Activated T-helper 17 cell treated with anti-CD3 and anti-CD28 coated beads, Interleukin-2, amount 50 U/mL, for 72 hours (primary cell): ENCODE measurements at places on chromosomes 7 and 10.

DNA sequence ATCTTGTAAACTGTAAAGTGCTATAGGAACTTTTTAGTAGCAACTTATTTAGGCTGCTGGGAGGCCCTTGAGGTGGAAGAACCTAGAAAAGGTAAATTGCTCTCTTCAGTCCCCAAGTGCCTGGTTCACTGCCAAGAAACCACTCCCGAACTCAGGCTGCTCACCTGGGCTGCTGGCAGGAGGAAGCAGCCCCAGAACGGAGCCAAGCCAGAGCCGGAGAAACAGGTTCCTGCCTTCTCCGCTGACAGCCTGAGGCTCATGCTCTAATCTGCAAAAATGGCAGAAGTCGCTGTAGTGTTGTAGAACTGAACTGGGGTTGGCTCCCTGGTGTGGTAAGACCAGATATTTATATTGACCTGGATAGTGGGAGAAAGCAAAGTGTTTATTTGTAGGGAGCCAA is 136.0 kb downstream of the CUL2 start:
- H3K4me1 ChIP-seq, result no peaks in the 10 kb centered on the region
- H3K36me3 ChIP-seq, result no peaks in the 10 kb centered on the region
- ATAC-seq, result no peak
- no peak overlapping the region for H3K4me3 ChIP-seq
- no peaks in the 10 kb centered on the region for H3K27me3 ChIP-seq

DNA sequence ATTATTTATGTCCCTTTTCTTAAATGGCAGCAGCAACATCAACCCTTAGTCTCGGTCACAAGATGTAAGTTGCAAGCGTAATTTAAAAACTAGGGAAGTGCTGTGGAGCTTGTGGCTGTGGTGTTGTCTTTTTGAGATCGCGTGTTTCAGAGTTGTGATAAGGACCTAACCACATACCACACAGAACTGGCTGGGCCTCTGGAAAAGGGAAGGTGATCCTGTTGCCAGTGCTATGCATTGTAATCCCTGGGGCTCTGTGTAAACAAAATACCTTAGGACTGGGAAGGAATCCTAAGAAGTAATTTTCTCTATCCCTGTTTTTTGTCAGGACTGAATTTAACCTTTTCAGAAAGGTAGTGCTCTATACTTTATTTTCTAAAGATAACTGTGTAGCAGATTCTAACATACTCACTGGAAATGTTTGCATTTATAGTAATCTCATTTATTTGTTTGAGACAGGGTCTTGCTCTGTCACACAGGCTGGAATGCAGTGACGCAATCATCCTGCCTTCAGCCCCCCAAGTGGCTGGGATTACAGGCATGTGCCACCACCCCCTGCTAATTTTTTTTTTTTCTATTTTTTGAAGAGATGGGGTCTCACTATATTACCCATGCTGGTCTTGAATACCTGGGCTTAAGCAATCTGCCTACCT is 60.4 kb downstream of the INPP5F start:
- H3K36me3 ChIP-seq, result peaks cover 15% of the 10 kb centered on the region
- H3K4me3 ChIP-seq, result no peak overlapping the region
- no peak for ATAC-seq
- H3K27ac ChIP-seq, result no peak overlapping the region

- H3K27ac ChIP-seq, result no peak overlapping the region
- H3K27me3 ChIP-seq, result peaks cover 26% of the 10 kb centered on the region
- ATAC-seq, result no peak
- H3K4me3 ChIP-seq, result no peak overlapping the region
- no peaks in the 10 kb centered on the region for H3K4me1 ChIP-seq
- no peaks in the 10 kb centered on the region for H3K36me3 ChIP-seq
Observed at GRCh38 chr7:101058355-101058754, 26.9 kb upstream of the TRIM56 start.

- peaks cover 4% of the 10 kb centered on the region for H3K4me1 ChIP-seq
- peaks cover 3% of the 10 kb centered on the region for H3K27me3 ChIP-seq
- no peak overlapping the region for H3K4me3 ChIP-seq
- H3K36me3 ChIP-seq, result no peaks in the 10 kb centered on the region
Observed at GRCh38 chr7:1431634-1432380, 27.5 kb downstream of the MICALL2 start.

GRCh38 chr10:102090772-102091171 is 25.6 kb downstream of the HPS6 start:
- H3K4me3 ChIP-seq, result no peak overlapping the region
- H3K27me3 ChIP-seq, result no peaks in the 10 kb centered on the region
- H3K27ac ChIP-seq, result no peak overlapping the region
- no peak for ATAC-seq
- no peaks in the 10 kb centered on the region for H3K36me3 ChIP-seq
- H3K4me1 ChIP-seq, result no peaks in the 10 kb centered on the region

- H3K4me3 ChIP-seq, result no peak overlapping the region
- peaks cover 14% of the 10 kb centered on the region for H3K27me3 ChIP-seq
- no peaks in the 10 kb centered on the region for H3K4me1 ChIP-seq
- no peak overlapping the region for H3K27ac ChIP-seq
- ATAC-seq, result no peak
- no peaks in the 10 kb centered on the region for H3K36me3 ChIP-seq
Observed at GRCh38 chr7:25308246-25308645, 80.0 kb upstream of the NPVF start.

DNA sequence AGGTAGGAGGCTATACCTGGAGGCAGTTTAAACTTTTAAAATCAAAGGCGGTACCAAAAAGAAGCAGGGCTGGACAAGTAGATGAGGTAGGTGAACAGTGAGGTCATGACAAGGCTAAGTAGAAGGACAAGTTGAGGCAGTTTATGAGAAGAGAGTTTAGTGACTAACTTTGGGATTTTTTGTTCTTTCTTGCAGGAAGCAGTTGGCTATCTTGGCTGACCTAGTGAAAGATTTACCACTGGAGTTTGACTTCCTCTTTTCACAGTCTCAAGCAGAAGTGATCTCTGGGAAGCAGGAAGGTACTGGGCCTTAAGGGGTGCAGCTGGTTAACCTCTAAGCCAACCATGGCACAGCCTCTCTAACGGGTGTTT is 26.3 kb downstream of the ENTPD7 start:
- H3K27ac ChIP-seq, result no peak overlapping the region
- peaks cover 49% of the 10 kb centered on the region for H3K36me3 ChIP-seq
- ATAC-seq, result no peak
- H3K4me3 ChIP-seq, result no peak overlapping the region
- no peaks in the 10 kb centered on the region for H3K4me1 ChIP-seq

GRCh38 chr10:87038786-87039185 is 18.7 kb downstream of the FAM25A start:
- no peak overlapping the region for H3K27ac ChIP-seq
- H3K4me3 ChIP-seq, result no peak overlapping the region
- no peaks in the 10 kb centered on the region for H3K4me1 ChIP-seq

GRCh38 chr7:112290065-112290464 is 83.6 kb downstream of the ZNF277 start:
- no peaks in the 10 kb centered on the region for H3K27me3 ChIP-seq
- H3K4me3 ChIP-seq, result no peak overlapping the region
- H3K27ac ChIP-seq, result no peak overlapping the region
- no peaks in the 10 kb centered on the region for H3K4me1 ChIP-seq
- no peak for ATAC-seq
- H3K36me3 ChIP-seq, result peaks cover 29% of the 10 kb centered on the region

DNA sequence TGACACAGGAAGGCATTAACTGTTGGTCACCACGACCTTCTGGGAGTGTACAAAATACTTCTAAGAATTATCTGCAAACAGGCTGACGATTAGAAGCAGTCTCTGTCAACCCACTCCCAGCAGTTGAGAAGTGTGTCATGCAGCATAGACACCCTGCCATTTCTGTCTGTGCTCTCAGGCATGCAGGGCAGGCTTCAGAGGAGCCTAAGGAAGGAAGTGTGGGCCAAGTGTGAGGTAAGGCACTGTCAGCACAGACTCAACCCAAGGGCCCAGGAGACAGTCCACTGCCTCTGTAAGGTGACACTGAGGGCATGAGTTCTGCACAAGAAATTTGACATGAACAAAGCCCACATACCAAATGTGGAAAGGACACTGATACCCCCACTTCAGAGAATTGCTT is 109.0 kb upstream of the VIPR2 start:
- ATAC-seq, result no peak
- H3K4me3 ChIP-seq, result no peak overlapping the region
- H3K36me3 ChIP-seq, result no peaks in the 10 kb centered on the region
- no peaks in the 10 kb centered on the region for H3K4me1 ChIP-seq
- H3K27me3 ChIP-seq, result peaks cover 34% of the 10 kb centered on the region

DNA sequence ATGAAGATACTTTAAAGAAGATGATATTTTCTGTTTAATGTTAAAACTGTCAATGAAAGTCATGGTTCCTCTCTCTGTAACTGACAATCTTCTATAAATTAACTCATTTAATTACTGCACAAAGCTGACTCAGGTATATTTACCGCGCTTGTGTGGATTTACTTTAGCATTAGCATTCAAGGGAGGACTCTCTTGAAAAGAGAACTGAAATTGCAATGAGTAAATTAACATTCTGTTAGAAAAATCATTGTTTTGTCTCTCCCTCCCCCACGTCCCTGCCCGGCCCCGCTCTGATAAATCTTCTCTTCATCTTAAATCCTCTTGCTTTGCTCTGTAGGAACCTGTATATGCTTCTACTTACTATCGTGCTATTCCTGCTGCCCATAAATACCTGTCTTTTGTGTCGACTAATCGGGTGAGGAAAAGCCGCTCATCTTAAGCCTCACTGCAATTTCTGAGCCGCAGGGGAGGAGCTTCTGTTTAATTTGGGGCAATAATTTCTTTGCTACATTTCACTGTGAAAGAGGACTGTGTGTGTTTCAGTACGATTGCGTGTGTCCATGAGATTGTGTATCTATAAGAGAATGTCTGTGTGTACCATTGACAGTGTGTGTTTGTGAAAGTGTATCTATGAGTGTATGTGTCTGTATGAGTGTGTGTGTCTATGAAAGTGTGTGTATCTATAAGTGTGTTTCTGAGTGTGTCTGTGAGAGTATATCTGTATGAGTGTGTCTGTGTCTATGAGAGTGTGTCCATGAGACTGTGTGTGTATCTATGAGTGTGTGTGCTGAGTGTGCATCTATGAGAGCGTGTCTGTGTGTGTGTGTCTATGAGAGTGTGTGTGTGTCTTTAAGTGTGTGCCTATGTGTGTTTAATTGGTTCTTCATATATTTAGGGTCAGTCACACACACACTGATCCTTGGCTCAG is 46.5 kb upstream of the LYZL2 start:
- ATAC-seq, result peak; percentile 6
- no peak overlapping the region for H3K27ac ChIP-seq
- H3K27me3 ChIP-seq, result no peaks in the 10 kb centered on the region
- H3K36me3 ChIP-seq, result peaks cover 8% of the 10 kb centered on the region

- no peaks in the 10 kb centered on the region for H3K27me3 ChIP-seq
- H3K36me3 ChIP-seq, result peaks cover 25% of the 10 kb centered on the region
- peaks cover 5% of the 10 kb centered on the region for H3K4me1 ChIP-seq
- ATAC-seq, result no peak
- no peak overlapping the region for H3K4me3 ChIP-seq
- H3K27ac ChIP-seq, result no peak overlapping the region
Observed at GRCh38 chr10:74335501-74335900, 184.5 kb downstream of the ADK start.

- H3K4me3 ChIP-seq, result no peak overlapping the region
- no peaks in the 10 kb centered on the region for H3K27me3 ChIP-seq
- no peak for ATAC-seq
- no peaks in the 10 kb centered on the region for H3K36me3 ChIP-seq
Observed at GRCh38 chr7:90994121-90994520, 270.1 kb upstream of the FZD1 start.

DNA sequence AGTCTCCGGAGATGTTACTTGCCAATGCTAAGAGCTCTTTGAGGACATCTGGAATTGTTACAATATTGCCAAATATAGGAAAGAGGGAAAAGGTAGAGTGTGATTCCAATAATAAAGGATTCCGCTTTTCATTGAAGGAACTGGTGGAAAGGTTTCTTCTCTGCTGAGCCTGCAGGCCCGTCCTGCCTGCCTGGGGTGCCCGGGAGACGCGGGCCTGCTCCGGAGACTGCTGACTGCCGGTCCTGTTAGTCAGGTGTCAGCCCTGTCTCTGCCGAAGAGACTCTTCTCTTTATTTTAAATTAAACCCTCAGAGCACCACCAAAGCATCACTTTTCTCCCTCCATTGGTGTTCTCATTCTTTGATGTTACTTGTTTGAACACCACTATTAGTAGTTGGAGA is 2.2 kb downstream of the EGFR start:
- H3K4me1 ChIP-seq, result no peaks in the 10 kb centered on the region
- no peak overlapping the region for H3K27ac ChIP-seq
- ATAC-seq, result no peak
- H3K27me3 ChIP-seq, result peaks cover 45% of the 10 kb centered on the region
- no peaks in the 10 kb centered on the region for H3K36me3 ChIP-seq

GRCh38 chr7:113256883-113257531 is 138.7 kb upstream of the SMIM30 start:
- H3K27me3 ChIP-seq, result no peaks in the 10 kb centered on the region
- no peak overlapping the region for H3K4me3 ChIP-seq
- H3K36me3 ChIP-seq, result no peaks in the 10 kb centered on the region
- H3K4me1 ChIP-seq, result no peaks in the 10 kb centered on the region
- ATAC-seq, result no peak
- H3K27ac ChIP-seq, result no peak overlapping the region

- H3K27ac ChIP-seq, result no peak overlapping the region
- peaks cover 15% of the 10 kb centered on the region for H3K27me3 ChIP-seq
- no peaks in the 10 kb centered on the region for H3K4me1 ChIP-seq
- H3K4me3 ChIP-seq, result no peak overlapping the region
- no peaks in the 10 kb centered on the region for H3K36me3 ChIP-seq
Observed at GRCh38 chr10:623477-624311, 65.8 kb downstream of the DIP2C start.

- no peaks in the 10 kb centered on the region for H3K27me3 ChIP-seq
- H3K27ac ChIP-seq, result no peak overlapping the region
- H3K4me1 ChIP-seq, result peaks cover 4% of the 10 kb centered on the region
- H3K36me3 ChIP-seq, result no peaks in the 10 kb centered on the region
Observed at GRCh38 chr7:105896407-105896911, 20.1 kb upstream of the ATXN7L1 start.

DNA sequence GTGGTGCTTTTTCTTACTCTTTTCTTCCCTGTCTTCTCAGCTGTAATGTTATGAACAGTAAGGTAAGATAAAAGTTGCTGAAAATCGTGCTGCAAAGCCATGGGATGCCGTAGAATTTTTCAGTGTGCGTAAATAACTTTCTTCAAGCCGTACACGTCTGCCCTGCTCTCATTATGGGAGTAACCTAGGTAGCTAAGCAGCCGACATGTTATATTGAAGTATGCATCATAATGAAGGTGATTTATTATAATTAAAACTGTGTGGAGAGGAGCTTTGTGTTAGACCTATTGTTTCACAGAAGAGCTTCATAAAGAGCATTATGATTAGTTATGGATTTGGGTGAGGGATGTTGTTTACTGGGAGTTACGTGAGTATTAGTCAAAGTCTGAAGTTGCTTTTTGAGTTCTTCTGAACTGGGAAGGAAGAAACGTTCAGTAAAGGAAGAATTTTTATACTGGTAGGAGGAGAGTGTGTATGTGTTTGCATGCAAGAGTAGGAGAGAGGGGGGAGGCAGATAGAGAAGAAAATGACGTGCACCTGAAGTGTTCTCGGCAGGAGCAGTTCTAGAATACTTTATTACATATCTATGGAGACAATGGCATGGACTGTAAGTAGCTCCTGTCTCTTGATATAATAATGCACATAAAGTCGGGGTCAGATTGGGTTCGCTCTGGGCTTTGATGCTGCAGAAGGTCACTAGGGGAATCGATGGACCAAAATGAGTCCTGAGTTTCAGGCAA is 56.3 kb downstream of the POU6F2 start:
- no peak overlapping the region for H3K27ac ChIP-seq
- H3K36me3 ChIP-seq, result no peaks in the 10 kb centered on the region
- no peak overlapping the region for H3K4me3 ChIP-seq
- ATAC-seq, result no peak
